ENCODE measurements at places on chromosomes 3 and 15.

GRCh38 chr15:68644996-68645395, 66.2 kb downstream of the CORO2B start:
- no peak for DNase-seq

GRCh38 chr3:100333970-100334487, 528 bp upstream of the NIT2 start:
- DNase-seq, result no peak

- DNase-seq, result no peak
These were observed 16.6 kb downstream of the CHCHD6 start for GRCh38 chr3:126720596-126720995.

- DNase-seq, result no peak
These were observed 15.7 kb downstream of the KIF9 start for GRCh38 chr3:47266709-47267489.

DNA sequence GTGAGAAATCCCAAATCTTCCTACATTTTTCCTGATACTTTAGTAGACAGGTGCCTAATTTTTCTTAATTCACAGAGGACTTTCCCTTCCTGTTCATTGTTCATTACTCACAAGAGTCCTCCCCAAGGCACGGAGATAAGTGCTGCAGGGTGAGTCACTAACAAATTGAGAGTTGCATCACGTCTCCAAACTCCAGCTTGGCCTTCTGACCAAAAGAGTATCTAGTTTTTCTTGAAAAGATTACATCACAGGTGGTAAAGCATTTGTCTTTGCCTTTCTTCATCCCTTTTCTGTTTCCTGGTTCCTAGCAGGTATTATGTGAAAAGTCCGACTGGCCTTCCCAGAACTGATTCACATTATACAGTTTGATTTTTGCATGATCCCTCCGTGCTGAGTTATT, 24.9 kb upstream of the RASGRP1 start:
- no peak for DNase-seq

- DNase-seq, result peak; percentile 22
These were observed 76.2 kb downstream of the LARS2 start for GRCh38 chr3:45464336-45465170.

GRCh38 chr3:81503026-81503425, 258.4 kb downstream of the GBE1 start:
- no peak for DNase-seq

DNA sequence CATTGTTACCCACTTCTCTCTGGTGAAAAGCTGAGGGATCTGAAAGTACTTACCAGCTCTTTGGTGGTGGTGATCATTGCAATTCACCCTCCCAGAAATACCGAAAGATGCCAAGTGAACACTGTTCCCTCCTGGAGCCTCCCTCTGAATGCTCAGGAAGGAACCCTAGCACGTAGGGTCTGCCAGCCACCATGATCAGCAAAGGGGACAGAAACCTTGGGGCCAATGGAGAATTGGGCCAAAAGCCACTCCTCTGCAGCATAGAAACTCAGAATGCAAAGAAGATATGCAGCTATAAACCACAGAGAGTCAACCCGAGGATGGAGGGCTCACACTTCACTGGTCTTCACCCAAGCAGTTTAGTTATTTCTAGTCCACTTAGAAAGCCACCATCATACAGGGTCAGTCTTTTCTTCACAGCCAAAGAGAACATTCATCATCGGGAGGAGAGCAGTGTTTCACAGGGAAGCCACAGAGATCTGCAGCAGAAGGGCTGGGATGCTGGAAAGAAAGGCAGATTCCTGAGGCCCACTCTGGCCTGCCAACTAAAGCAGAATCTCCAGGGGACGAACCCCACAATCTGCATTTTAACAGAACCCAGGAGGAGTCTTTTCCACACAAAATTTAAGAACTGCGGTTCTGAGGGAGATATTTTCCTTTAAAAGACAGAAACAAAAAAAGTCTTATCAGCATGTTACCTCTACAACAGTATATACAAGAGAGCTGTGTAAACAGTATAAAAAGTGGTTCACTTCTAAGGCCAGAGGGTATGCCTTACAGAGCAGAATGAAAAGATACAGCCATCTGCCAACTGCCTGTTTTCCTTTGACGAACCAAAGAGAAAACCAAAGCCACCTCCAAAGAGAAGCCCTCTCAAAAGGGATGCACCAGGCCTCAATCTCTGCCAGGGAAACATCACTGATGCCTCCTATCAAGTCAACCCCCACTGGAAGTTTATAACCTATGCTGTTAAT, 11.3 kb downstream of the TBC1D2B start:
- no peak for DNase-seq

GRCh38 chr3:107063351-107063750, 313.9 kb upstream of the CCDC54 start:
- no peak for DNase-seq

- DNase-seq, result no peak
These were observed 10.8 kb upstream of the MEF2A start for GRCh38 chr15:99554880-99555488.
